ENCODE measurements at places on chromosomes 16 and 17.

DNA sequence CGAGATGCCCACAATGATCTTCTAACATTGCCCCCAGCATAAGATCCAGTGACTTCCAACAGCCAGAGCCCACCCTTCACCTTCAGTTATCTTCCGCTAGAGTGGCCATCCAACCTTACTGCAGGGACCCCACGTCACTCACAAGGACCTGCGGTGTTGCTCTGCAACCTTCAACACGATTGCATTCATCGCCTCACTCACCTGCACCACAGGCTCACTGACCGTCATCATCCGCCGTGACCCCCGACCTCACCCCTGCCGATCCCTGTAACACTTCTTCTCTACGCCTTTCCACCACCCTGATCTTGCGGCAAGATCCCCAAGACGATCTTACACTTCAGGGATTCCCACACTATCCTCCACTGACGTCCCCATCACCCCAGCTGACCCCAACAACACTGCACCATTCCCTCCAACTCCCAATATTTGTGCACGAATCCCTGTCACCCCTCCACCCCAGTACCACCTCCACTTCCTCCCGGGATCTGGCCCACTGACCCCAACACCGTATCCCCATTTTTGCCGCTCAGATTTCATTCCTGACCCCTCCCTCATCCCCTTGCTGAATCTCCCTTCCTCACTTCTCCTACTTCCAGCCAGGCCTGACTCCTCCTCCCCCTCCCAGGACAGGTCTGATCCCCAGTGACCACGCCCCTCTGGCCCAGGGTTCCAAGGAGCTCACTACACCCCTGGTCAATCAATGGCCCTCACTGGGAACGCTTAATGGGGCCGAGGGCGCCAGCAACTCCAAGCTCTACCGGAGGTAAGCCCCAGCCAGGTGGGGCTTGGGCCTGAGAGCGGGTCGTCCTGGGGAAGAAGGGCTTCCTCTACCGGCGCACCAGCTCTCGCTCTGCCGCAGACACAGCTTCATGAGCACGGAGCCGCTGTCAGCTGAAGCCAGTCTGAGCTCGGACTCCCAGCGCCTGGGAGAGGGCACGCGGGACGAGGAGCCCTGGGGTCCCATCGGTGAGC is 7.6 kb downstream of the RUNDC3A start:
- DNase-seq, result no peak

DNA sequence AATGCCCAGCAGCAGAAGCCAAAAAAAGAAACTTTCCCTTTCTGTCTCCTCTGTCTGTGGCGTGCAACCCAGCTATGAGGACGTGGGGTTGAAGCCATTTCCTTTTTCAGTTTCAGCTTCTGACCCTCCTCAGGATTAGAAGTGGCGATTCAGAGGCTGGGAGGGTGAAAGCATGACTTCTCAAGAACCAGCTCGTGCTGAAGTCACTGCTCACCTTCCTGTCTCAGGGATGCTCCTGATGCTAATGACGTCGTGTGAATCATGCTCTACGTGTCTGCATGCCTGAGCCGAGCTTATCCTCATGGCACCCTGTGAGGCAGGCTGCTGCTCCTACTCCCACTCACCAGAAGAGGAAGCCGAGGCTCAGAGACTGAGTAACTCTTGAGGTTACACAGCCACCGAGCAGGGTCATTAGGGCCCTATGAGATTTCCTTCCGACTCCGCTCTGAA is 5.7 kb upstream of the LPO start:
- no peak for DNase-seq

- no peak for DNase-seq
Observed at GRCh38 chr17:78484271-78485246, 92.6 kb downstream of the DNAH17 start.

DNA sequence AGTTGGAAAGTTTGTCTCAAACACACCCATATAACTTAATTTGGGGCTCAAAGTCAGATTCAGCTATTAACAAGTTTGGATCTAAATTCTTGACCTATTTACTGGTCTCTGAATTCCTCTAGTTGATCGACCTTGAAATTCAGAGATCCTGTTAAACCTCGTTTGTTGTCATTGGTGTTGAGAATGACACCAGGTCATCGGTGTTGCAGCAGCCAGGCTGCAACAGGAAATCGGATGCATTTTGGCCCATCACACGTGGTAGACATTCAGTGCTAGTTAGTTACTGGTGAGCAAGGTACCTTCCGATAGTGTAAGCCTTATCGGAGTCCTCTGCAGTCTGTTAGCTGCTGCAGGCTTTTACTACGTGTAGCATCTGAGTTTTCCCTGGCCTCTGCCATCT is 82.3 kb downstream of the WWP2 start:
- DNase-seq, result no peak

- DNase-seq, result peak; percentile 70
Observed at GRCh38 chr17:77571155-77571981, 387.1 kb upstream of the TNRC6C start.

DNA sequence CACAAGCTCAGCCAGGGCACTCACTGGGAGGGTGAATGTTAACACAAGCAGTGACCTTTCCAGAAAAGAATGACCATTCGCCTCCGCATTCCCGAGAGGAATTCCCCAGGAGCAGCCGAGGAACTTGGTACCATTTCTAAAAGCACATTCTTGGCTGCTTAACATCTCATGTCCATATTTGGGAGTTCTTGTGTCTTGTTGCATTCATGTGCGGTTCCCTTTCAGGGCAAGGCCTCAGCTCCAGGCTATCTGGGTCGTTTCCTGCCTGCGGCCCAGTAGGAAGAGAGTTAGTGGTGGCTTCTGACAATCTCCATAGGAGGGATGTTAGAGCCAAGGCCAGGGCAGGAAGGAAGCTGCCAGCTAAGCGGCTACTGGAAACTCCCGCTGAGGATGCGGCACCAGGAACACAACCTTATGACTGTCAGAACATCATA is 27.8 kb upstream of the MEAK7 start:
- DNase-seq, result no peak

- DNase-seq, result no peak
Observed at GRCh38 chr17:69046121-69046807, 14.5 kb downstream of the ABCA9 start.

- no peak for DNase-seq
Observed at GRCh38 chr16:59067205-59067604, 333.1 kb upstream of the GOT2 start.

GRCh38 chr17:19654896-19655295 is 6.3 kb downstream of the ALDH3A2 start:
- no peak for DNase-seq

DNA sequence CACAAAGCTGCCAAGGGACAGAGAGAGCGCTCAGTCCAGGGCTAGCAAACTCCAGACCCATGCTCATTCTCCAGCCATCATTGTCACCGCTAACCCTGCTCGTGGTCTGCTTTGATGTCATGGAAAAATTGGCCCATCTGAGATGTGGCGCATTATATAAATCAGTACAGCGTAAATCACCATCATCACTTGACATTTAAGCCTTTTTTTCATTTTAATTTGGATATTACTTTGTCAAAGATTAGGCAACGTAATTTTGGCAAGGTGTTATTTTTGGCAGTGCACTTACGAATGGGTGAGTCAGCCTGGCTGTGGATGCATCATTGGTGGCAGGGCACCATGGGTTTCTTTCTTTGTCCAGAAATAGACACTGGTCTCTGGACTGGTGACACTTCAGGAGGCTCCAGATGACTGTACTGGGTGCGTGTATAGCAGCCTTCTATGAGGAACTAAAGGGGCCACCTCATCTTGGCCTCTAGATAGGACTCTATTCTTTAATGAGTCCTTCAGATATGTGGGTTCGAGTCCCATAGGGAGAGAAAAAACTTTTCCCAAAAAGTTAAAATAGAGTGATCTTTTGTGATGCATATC is 166.3 kb downstream of the MSI2 start:
- no peak for DNase-seq

DNA sequence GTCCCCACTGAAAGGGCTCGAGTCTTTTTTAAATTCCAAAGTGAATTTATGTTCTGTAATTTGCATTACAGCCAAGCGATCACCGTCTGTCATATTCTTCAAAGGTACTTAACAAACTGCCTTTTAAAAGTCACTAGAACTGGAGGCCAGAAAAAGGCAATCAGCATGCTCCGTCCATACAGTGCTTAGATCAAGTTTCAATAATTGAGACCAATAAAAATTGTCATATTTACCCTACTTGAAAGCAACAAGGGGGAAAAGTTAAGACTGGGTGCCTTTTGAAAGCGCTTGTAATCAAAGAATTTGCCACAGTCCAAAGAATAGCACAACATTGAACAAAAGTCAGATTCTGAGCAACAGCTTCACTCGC is 9.0 kb upstream of the ZFHX3 start:
- no peak for DNase-seq

DNA sequence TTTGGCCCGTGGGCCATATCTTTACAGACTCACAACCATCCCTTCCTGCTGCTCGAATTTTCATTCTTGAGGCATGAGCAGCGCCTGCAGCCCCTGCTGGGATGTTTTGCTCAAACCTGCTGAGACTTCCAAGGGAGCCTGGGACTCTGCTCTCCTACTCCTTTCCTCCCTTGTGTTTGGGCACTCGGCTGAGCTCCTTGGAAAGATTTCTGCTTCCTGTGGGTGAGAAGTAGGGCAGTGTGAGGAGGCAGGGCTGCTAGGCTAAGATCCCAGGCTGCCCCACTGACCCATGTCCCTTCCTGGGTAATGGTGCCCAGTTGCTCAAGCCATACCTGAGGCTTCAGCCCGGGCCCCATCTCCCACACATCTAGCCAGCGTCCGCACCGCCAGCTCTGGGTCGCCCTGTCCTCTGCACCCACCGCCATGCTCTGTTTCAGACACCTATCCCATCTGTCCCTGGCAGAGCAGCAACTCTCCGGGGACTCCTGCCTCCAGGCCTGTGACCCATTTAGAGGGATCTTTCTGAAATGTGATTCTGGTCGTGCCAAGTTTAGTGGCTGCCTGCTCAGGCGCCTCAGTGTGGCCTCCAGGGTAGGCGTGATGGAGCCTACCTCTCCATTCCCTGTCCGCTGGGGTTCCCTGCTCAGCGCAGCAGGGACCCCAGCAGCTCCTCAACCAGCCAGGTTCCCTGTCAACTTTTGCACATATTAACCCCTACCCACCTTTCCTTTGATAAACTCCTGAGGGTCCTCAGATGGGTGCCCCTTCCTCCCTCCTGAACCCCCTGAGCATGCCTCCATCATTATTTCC is 190.1 kb downstream of the CCDC182 start:
- no peak for DNase-seq

GRCh38 chr16:3879887-3880564 is 487 bp downstream of the CREBBP start:
- DNase-seq, result peak; percentile 75

- peak; percentile 56 for DNase-seq
Observed at GRCh38 chr16:1188432-1189189, 35.7 kb downstream of the CACNA1H start.

DNA sequence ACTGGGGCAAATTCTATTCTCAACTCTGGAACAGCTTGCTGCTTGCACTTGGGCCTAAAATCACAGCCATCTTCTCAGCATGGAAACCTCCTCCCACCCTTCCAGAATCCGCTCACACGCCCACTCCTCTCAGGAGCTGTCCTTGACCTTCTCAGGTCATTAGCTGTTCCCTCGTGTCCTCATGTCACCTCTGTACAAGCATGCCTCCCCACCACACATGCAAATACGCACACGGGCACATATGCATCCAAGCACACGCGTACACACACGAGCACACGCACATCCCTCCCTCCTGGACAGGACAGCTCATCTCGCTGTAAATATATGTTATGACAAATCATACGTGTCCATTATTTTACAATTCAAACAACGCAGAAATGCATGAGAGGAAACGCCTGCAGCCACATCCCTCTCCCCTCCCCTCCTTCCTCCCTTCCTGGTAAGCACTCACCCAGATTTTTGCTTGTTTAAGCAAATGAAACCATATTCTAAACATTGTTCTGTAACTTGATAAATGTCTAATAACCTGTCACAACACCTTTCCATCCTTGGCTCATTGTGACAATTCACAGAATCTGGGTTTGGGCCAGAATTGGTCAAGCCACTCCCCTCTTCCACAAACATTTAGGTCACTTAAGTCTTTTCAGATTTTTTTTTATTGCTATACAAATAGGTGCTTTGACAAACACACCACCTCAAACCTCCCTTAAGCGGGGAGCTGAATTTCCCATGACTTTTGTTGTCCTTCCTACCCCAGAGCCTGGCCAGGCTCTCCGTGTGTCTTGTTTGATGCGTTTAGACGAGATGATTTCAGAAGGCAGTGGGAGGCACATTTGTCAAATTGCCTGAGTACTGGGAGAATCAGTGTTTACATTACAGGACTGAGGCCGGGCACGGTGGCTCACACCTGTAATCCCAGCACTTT is 41.7 kb downstream of the DNAH17 start:
- DNase-seq, result no peak

DNA sequence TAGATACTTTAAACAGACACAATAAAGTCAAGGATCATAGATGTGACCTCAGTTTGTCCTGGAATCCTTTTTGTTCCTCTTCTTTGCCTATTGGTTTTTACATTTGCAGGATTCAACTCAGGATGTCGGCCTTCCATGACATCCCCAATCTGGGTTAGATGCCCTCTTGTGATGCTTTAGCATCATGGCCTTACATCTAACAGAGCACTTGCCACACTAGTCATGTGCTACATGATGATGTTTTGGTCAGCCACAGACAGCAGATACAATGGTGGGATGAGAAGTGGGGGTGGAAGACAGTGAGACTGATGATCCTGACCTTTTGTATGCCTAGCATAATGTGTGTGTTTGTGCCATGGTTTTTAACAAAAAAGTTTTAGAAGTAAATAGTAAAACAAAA is 1.8 kb upstream of the SYNRG start:
- DNase-seq, result no peak

DNA sequence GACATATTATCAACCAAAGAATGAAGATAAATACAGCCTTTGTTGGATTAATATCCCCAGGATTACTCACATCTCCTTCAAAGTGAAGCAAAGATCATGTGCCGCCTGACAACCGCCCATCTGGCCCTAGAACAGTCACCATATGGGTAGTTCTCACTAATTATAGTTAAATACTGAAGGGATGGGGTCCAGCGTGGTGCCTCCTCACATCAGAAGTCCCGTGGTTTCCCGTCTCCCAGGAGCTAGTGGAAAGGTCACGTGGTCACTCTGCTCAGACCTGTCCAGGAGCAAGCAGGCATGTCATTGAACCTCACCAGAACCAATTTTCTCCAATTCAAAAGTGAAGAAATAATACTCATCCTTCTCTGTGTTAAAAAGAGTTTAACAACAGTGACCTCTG is 434.5 kb downstream of the SHISA9 start:
- DNase-seq, result no peak

DNA sequence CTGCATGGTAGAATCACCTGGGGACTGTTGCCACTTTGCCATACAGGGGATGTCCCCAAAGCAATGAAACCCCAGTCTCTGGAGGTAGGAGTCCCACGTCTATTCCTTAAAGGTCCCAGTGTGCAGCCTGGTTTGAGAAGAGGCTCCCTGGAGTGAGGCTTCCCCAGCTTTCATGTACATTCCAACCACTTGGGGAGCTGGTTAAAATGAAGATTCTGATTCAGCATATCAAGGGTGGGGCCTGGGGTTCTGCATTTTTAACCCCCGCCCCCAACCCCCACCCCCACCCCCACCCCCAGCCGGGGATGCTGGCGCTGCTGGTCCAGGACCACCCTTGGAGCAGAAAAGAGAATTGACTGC is 241.2 kb downstream of the FOXL1 start:
- DNase-seq, result no peak

Measured in liver (tissue), 10 donors.